ENCODE measurements at places on chromosomes 1 and 21. TPM values are rescaled to one million over a fixed set of nuclear protein-coding genes. Genes with fewer than 3 reads are reported as not detected.

Gene FAM72B
- 6.6 TPM for total RNA-seq

Gene KLF17
- 0.43 TPM for total RNA-seq

Gene HPCA
- 0.45 TPM for total RNA-seq

Gene VANGL2
- total RNA-seq: 0.55 TPM

Gene GUCA2A
- not detected for total RNA-seq

Gene LRRC71
- total RNA-seq: 0.23 TPM

Gene HSD3B2
- not detected for total RNA-seq

Gene CHIA
- not detected for total RNA-seq

Gene OR2L2
- total RNA-seq: not detected

Gene HES4
- 50.2 TPM for total RNA-seq

Gene SIPA1L2
- total RNA-seq: 6.3 TPM

Gene TAF12
- 13.0 TPM for total RNA-seq

Gene GPA33
- total RNA-seq: not detected

Gene FMO3
- total RNA-seq: not detected

Gene BEND5
- total RNA-seq: not detected

Gene MRPL24
- 208 TPM for total RNA-seq

Gene OR2W3
- not detected for total RNA-seq

Gene RXRG
- not detected for total RNA-seq

Gene HES3
- not detected for total RNA-seq

Gene ARMH1
- 0.67 TPM for total RNA-seq

Gene ATP6V1G3
- total RNA-seq: not detected

Gene MACO1
- total RNA-seq: 9.3 TPM

Gene TAF5L
- total RNA-seq: 23.3 TPM

Gene AMY1C
- total RNA-seq: not detected

Gene KANK4
- total RNA-seq: 0.32 TPM

Gene LENEP
- total RNA-seq: not detected

Gene GABRD
- total RNA-seq: 0.46 TPM

Gene LAPTM5
- total RNA-seq: 0.28 TPM

Gene ZYG11A
- 2.3 TPM for total RNA-seq

Gene SPRR3
- total RNA-seq: not detected

Data from A549 treated with Hydrocortisone at 1 μM for 4 hours (cell line).